Epithelial cell of esophagus (primary cell): ENCODE measurements at places on chromosomes 1 and 21.

DNA sequence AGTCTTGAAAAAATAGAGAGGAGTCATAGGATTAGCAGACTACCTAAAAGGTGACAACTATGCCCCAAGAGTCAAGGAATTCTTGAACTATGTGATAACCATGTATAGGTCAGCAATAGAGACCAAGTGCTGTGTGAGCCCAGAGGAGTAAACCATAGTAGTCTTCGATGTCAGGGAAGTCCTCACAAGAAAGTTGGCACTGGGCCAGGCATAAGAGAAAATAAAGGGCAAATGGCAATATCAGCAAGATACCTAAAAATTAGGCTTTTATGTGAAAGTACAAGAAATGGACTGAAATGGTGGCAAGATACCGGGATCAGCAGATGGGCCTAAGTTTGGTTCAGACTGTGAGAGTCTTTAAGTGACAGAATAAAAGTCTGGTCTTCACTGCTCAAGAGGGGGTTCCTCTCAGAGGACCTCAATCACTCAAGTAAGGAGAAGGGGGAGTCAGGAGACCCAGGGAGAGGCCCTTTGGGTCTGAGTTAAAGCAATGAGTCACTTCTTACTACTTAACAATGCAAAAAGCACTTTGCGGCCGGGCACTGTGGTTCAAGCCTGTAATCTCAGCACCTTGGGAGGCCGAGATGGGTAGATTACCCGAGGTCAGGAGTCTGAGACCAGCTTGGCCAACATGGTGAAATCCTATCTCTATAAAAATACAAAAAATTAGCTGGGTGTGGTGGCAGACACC, 95.0 kb downstream of the TEX35 start:
- DNase-seq = no peak

DNA sequence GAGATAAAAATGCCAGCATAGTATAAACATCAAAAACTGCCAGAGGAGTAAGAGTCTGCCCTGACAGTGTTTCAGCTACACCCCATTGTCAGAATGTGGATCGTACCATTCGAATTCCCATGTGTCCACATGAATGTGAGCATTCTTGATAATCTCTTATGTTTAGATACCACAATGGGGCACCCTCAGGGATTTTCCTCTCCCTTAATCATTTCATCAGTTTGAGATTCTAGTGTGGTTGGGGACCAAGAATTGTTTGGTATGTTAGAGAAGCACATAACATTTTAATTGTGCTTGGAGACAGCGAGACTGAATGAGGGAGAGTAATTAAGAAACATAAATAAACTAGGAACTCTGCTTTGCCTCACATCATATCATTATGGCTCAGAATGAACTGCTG, 120.2 kb downstream of the ZC3H11B start:
- DNase-seq = no peak

DNA sequence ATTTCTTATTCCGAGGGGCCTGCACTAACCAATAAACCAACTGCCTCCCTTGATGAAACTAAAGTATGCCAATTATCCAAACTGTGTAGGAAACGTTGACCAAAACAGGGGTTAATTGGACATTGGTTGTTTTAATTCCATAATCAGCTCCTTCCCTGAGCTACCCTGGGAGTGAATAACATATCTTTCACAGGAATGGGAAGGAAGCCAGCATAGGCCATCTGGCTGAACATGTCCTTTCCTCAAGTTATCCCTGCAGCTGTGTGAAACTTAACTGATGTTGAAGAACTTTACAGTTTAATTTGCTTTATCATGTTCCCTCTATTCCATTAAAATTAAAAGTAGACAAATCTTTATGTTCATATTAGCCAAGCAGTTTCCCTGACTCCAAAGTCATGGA, 75.4 kb downstream of the NRIP1 start:
- DNase-seq = no peak

GRCh38 chr1:2517966-2518365, 8.4 kb downstream of the PANK4 start:
- DNase-seq = no peak

DNA sequence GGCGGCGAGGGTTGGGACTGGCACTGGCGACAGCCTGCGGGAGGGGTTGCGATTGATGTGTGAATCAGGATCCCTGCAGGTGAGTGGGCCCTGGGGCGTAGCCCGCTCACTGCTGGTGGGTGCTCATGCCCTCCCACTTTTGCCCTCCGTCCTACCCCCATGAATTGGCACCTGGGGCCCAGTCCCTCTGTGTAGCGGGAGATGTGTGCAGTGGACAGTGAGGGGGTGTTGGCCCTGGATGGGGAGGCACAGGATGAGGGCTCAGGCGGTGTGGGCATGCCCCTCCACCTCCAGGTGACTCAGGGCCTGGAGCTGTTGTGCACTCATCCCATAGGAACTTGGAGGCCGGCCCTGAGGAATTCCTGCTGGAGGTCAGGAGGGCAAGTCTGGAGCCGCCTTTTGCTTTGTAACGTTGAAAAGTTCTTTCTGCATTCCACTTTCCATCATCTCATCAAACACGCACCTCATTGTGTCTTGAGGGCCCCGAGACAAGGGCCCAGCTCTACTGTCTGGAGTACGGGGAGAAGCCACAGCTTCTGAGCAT, 3.0 kb downstream of the PEAR1 start:
- DNase-seq = peak; percentile 94

GRCh38 chr1:19488136-19488535, 2.8 kb upstream of the CAPZB start:
- DNase-seq = no peak

DNA sequence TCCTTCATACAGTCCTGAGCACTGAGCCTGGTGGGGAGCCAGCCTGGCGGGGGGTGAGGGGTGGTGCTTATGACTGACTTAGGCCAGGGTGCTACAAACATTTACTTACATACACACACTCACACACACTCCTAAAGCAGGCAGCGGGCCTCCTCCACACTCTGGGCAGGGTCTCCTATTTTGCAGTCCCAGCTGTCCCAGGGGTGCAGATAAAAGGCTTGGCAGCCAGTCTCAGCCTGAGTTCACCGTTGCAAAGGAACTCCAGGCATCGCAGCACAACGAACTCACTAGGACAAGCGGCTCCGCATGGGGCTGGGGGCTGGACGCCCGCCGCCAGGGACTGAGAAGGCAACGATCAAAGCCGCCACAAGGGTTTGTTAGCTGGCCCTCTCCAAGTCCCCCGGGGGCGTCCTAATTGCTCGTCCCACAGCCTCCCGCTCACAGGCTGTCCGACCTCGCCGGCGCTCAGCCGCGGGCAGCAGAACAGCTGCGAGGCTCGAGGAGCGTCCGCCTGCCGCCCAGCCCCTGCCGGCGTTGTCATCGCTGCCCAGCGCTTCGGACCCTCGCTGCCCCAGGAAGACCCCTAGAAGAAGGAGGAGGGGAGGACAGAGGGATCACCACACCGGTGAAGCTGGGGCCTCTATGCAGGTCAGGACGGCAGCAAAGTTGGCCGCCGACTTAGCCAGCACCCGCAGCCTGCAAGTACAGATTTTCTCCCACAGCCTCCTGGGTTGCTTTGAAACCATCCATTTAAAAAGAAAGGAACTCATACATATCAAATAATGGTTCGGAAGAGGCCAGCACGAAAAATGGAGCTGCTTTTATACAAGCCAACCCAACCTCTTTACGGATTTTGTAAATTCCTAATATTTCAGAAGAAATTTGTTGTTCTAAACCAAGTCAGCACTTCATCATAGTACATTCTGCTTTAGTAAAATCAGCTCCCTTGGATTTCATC, 6.2 kb downstream of the BARHL2 start:
- no peak for DNase-seq

DNA sequence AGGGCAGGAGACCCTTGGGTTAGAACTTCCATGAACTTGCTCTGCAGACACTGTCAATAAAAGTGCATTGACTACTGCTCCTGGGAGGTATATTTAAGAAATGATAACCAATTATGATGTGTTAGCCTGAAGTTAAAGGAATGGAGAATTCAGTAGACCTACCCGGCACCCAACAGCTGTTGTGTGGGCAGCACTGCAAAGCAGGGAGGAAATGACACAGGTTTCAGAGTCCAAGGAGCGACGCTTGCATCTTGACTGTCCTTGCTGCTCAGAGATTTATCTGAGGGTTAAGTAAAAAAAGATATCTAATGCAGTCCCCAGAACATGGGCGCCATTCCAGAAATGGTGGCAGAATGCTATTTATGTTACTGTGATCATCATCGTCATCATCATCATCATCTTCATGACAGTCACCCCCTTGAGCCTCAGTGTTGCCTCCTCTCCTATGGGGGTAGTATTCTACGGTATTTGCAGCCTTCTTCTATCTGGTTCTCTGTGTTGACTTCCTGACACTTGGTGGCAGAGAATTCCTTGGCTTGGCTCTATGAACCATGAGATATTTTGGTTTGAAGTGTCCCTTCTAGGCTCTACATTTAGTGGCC, 225.9 kb downstream of the KAZN start:
- DNase-seq = no peak

GRCh38 chr1:205118752-205119151, 3.0 kb downstream of the RBBP5 start:
- DNase-seq = no peak

DNA sequence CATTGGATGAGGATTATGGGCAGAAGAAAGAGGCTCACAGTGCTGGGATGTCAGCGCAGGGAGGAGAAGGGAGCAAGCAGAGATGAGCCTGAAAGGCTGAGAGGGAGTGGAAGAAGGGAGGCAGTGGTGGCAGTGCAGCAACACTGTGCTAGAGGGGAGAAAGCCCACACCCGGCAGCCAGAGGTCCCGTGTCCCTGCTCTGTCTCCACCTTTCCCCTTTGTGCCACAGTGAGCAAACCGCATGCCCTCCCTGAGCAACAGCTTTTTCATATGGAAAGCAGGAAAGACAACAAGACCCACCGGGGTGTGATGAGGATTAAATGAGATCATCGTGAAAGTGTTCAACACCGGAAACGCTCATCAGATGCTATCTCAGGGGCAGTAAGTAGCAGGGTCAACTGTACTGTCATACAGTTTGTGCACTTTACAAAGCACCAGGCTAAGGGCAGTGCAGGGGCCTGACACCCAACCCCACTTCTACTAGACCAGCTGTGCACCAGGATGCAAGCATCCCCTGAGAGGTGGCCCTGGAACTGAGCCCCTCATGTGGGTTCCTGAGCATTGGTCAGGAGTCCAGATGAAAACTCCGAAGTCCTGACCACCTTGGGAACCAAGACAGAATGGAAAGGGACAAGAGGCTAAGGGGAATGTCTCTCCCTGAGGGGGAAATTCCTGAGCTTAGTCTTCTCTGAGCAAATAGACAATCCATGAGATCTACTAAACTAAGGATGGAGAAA, 9.1 kb downstream of the NHLH1 start:
- no peak for DNase-seq

DNA sequence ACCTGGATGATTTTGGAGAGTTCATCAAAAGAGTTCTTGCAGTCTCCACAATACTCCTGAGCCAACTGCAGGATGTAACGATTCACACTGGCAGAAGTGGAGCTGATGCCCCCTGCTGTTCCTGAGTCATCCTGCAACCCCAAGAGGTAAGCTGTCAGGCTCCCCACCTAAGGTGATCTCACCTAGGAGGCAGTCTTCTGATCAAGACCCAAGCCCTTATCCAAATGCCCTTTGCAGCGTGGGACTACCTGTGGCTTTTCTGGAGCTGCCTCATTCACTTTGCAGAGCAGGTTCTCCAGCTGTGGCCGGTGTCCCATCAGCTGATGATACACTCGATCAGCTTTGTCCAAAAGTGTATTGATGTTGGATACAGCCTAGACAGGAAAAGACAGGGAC, 96.4 kb downstream of the UBR4 start:
- DNase-seq = peak; percentile 62

DNA sequence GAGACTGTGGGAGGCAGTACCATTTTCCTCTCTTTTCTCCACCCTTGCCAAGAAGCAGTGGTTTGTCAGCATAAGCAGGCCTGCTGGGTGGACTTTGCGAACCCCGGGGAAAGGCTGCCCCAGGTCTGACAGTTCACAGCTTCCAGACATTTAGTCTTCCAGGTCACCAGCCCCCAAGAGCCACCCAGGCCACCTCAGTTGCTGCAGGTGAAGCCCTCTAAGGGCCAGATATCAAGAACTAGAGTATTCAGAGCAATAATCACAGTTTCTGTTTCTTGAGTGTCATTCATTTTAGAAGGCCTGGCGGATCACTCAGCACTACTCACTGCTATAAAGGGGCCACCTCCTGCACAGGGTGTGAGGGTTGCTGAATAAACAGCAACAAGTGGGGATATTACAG, 9.5 kb upstream of the ADORA3 start:
- no peak for DNase-seq

GRCh38 chr1:44002606-44003157, 11.3 kb downstream of the CCDC24 start:
- no peak for DNase-seq

- DNase-seq = no peak
Observed at GRCh38 chr1:73161418-73161817, 879.1 kb upstream of the NEGR1 start.

DNA sequence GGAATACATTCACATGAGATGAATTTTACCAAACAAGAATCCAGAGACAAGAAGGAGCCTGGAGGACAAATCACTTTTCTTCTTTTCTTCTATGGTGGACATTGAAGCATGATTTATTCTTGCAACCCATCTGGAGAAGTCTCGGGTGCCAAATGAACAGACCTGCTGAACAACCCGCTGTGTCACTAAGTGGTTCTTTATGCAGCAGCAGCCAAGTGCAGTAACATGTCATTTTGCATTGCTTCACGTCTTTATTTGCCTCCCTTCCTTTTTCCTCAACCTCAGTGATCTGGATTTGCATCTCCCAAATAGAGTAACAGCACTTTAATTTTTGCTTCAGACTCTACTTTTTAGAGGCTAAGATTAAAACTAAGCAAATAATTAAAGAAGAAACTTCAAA, 50.0 kb upstream of the TENT5C start:
- no peak for DNase-seq

DNA sequence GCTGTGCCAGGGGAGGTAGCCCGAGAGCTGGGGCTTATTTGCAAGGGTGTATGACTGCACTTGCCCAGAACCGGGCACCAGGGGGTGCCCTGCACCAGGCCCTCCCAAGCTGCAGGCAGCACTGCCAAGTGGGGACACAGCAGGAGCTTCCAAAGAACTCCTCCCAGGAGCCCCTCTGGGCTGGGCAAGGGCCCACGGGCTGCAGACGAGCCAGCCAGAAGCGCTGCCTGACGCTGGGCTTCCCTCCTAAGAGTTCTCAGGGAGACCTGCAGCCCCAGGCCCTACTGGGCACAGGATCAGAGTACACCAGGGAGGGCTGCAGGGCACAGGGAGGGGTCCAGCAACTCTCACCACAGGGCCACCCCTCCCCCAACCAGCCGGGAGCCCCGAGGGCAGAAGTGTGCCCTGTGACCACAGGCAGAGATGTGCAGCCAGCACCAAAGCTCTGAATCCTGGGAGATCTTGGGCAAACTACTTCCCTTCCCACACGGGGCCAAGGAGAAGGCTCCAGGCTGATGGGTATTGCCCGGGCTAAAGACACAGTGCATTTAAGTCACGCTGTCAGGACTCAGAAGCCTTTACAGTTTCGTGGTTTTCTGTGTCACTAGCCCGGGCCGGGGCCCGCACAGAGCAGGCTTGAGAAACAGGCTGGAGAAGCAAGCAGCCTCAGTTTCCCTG, 63.4 kb downstream of the KCNAB2 start:
- peak; percentile 75 for DNase-seq

GRCh38 chr1:42046761-42047507, 106.3 kb upstream of the GUCA2B start:
- no peak for DNase-seq

GRCh38 chr1:228338521-228339051, 68.0 kb downstream of the TRIM11 start:
- DNase-seq = no peak

GRCh38 chr1:47416319-47417169, 459 bp downstream of the FOXE3 start:
- no peak for DNase-seq
